ENCODE measurements at places on chromosomes 1 and 21.

DNA sequence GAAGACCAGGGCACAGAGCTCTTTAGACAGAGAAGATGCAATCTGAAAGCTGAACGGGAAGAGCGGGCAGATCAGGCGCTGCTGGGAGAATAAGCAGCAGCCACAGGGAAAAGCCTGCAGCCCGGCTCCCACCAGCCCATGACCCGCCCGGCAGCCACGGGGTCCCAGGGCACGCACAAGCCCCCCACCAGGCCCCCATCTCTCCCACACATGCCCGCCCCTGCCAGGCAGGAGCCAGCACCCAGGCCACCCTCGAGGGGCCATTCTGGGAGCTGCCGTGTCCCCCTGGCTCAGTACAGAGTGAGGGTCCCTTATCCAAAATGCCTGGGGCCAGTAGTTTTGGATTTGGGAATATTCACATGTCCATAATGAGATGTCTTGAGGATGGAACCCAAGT is 16.3 kb downstream of the SLC19A1 start:
- no peak for DNase-seq

DNA sequence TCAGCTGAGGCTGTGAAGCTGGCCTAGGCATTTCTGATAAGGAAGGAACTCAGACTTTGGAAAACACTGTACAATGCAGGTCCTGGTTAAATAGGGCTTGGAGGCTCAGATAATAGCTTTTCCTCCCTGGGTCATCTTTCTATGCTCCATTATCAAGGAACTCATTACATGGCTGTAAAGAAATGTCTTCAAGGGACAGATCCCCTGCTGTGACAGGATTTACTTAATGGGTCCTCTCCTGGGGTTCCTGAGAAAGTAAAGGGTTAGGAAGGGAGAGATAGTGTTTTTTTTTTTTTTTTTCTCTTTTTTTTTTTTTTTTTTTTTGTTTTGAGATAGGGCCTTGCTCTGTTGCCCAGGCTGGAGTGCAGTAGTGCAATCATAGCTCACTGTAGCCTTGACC is 14.1 kb upstream of the SVBP start:
- DNase-seq, result no peak

DNA sequence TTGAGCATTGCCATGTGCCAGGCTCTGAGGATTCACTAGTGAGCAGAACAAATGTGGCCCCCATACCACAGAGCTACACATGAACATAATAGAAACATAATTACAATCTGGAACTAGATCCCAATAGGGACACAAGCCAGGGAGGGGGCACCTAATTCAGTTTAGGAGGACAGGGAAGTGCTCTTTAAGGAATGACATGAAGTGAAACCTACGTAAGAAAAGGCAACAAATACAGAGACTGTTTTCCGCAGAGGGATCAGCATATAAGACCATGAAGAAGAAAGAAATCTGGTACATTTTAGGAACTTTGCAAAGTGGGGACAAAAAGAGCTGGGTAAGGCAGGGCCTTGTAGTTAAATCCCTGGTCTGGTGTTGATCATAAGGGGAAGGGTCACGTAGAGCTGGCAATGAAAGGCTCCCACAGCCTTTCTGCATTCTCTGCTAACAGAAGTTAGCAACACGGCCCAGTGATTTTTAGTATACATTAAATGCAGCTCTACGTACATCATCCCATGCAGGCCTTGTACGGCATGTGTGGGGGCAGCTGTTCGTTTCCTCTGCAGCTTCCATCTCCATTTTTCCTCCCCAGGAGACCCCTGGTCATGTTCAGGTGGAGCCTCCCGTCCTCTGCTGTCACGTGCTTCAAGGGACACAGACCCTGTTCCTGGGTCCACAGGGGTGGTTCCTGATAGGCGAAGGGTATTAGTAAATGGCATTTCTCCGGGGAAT is 26.8 kb upstream of the SLC30A1 start:
- DNase-seq, result peak; percentile 35

GRCh38 chr1:18723206-18723605 is 92.6 kb downstream of the PAX7 start:
- DNase-seq, result no peak

- peak; percentile 2 for DNase-seq
Observed at GRCh38 chr1:238606457-238606856, 715.7 kb upstream of the ZP4 start.

DNA sequence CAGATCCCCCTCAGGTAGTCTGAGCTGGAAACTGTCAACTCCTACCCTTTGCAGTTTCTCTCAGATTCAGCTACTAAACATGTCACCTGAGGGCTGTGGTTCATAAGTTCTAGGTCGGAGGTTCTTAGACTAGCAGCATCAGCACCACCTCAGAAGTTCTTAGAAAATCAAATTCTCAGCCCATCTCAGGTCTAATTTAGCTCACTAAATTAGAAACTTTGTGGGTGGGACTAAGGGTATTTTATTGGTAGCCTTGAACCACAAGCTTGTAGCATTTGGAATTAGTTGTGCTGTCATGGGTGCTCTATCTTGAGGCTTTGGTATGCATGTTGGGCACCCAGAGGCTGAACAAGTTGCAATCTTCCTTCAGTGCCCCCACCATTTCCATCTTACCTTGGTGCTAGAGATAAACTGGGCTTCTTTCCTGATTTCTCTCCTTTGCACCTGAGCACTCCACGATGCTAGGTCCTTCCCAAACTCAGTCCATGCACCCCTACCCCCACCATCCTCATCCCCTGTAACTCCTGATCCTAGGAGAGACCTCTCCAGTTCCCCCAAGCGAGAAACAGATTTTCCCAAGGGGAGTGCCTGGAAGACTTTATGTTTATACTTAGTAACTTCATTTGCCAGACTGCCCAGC is 54.2 kb downstream of the S1PR1 start:
- no peak for DNase-seq

DNA sequence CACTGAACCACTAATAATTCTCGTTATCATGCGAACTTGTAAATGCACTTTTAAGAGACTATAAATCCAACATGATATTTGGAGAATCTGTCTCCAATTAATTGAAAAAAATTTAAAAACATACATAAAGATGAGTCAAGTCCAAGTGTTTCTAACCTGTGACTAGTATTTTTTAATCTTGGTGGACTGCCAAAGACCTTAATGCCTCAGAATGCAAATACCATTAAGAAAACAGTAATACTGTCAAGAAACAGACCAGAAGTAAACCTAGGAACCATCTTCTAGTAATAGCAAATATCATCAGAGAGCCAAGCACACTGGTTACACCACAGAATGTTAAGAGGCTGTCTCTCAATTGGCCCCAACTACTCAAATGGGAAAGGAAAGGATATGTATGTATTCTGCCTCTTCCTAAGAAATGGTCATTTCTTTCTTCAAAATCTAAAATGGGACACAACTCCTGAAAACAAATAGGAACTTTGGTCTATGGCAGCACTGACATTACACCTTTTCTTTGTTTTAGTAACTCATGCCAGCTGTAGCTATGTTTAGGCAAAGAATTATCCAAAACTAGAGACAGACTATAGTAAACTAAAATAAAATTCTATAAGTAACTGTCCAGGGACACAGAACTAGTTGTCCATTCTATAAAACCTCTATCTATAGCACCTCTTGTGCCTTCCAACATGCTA is 15.8 kb downstream of the SCYL3 start:
- no peak for DNase-seq

DNA sequence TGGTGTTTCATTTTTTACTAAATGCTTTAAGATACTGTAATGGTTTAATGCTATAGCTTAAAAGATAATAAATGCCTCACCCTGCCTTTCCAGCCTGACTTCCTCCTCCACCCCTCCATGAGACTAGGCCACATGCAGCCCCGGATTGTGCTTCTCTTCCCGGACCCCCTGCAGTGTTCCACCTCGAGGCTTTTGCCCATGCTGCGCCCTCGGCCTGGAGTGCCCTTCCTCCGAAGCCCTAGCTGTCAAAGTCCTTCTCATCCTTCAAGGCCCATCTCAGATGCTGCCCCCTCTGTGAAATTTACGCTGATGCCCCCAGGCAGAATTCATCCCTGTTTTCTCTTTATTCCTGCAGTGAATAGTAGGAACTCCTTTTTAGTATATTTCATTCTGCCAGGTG is 98.5 kb downstream of the ATP5PO start:
- DNase-seq, result no peak

All from suppressor macrophage treated with lipopolysaccharide for 1 hour (primary cell).